ENCODE measurements at places on chromosomes 7 and 10.

DNA sequence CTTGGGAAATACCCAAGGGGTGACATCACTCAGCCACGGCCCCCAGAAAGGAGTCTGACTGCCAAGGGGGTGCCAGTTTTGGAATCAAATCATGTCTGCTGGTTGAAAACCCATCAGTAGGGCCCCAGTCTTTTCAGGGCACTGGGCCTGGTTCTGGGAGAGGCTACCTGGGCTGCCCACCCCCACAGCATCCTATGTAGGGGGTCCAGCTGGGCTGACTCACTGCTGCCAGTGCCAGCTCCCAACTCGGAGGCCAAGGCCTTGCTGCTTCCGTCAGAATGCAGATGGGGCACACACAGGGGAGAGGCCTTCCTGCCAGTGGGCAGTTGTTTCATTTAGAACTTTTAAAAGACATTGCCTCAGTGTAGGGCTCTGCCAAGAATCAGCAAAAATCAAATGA is 39.5 kb upstream of the DMBT1 start:
- DNase-seq = no peak

GRCh38 chr7:132966754-132967469 is 115.0 kb downstream of the CHCHD3 start:
- DNase-seq = no peak

GRCh38 chr7:17687361-17687760 is 252.9 kb downstream of the SNX13 start:
- no peak for DNase-seq

DNA sequence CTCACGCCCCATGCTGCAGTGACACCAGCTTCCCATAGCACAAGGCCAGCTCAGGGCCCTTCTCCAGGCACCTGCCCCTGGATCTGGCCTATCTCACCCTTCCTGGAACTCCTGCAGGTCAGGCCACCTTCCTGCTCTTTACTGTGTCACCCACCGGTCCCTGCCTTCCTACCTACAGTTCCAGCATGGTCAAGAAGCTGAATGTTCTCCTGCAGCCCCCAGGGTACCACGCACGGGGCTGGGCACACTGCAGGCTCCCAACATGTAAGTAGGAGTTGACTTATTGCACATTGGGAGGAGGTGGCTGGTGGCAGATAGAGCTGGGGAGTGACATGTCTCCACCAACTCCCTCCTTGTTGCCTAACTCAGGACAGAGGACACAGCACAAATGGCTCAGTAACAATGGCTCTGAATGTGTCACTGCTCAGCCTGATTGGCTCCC is 14.5 kb downstream of the ITPRIP start:
- DNase-seq = no peak

- peak; percentile 40 for DNase-seq
Observed at GRCh38 chr7:6221340-6222319, 50.8 kb downstream of the CYTH3 start.

- no peak for DNase-seq
Observed at GRCh38 chr7:72394016-72394415, 18.1 kb downstream of the CALN1 start.

DNA sequence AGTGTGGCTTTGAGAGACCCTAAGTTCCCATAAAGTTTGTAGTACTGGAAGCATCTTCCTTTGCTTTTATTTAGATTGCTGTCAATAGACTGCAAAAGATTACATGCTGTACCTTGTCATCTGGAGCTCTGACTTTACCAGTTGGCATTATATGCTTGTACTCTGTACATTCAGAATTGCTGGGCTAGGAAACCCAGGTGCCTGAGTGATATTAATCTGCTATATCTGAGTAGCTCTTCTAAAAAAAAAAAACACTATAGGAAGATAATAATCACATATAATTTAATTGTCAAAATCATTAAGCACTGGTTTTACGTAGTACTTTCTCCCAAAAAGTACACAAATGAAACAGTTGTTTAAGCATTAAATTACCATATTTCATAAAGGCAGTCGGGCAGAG is 12.3 kb downstream of the GATA3 start:
- DNase-seq = no peak

DNA sequence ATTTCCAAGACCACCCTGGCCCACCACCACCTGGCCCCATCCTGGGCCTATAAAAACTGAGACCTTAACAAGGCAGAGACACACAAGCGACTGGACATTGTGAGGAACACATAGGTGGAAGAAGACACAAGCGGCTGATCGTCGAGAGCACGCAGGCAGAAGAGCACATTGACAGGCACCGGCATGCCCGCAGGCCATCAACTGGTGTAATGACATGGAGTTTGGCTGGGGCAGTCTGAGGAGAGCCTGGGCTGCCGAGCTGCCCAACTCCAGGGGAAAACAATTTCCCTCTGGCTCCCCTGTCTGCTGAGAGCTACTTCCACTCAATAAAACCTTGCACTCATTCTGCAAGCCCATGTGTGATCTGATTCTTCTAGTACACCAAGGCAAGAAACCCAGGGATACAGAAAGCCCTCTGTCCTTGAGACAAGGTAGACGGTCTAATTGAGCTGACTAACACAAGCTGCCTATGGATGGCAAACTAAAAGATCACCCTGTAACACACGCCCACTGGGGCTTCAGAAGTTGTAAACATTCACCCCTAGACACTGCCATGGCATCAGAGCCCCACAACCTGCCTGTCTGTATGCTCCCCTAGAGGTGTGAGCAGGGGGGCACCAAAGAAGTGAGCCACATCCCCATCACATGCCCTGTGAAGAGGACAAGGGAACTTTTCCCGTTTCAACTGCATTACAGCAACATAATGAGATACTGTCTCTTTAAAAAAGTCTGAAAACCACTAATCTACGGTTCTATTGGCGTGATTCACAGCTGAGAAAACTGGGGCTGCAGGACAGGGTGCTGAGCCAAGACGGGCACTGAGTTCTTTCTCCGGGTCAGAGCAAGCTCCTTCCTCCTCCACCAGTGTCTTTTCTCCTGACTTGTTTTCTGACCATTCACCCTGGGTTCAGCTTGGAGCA is 18.5 kb upstream of the TNS3 start:
- DNase-seq = no peak

DNA sequence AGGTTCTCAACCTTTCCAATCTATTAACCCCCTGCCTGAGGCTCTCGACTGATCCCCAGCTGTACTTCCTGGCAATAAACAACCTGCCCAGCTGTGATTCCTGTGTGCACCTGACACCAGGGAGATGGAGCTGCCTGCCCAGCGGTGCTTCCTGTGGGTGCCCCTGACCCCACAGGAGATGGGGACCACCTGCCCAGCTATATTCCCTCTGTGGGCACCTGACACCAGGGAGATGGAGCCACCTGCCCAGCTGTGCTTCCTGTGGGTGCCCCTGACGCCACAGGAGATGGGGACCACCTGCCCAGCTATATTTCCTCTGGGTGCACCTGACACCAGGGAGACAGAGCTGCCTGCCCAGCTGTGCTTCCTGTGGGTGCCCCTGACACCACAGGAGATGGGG is 184.0 kb downstream of the DIP2C start:
- no peak for DNase-seq

DNA sequence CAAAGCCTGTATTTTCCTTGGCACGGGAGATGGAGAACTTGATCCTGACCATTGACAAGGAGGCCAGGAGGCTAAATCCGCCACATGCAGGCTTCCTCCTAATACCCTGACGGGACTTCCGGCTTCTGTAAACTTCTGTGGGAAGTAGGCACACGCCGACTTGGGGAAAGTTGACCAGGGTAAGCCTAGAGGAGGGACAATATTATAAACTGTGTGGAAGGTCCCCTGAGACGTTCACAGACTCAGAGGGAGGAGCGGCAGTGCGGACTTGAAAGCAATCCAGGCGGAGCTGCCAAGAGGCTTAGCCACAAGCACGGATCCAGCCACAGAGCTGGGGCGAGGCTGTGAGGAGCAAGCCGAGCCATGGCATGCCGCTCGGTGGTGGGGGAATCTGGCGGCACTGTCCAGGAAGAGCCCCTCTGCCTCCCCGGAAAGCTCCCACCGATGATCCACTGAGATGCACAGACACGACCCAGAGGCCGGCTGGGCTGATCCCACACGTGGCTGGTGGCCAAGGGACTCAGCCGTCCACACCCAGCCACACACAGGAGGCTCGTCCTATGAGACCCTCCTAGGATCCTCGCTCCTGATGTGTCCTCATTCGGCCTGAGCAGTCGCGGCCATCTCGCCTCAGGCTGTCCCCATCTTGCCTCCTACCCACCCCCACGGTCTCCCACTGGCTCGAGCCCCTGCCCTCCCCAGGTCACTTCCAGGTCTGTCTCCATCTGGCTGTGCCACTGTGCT is 40.0 kb upstream of the INSIG1 start:
- no peak for DNase-seq

DNA sequence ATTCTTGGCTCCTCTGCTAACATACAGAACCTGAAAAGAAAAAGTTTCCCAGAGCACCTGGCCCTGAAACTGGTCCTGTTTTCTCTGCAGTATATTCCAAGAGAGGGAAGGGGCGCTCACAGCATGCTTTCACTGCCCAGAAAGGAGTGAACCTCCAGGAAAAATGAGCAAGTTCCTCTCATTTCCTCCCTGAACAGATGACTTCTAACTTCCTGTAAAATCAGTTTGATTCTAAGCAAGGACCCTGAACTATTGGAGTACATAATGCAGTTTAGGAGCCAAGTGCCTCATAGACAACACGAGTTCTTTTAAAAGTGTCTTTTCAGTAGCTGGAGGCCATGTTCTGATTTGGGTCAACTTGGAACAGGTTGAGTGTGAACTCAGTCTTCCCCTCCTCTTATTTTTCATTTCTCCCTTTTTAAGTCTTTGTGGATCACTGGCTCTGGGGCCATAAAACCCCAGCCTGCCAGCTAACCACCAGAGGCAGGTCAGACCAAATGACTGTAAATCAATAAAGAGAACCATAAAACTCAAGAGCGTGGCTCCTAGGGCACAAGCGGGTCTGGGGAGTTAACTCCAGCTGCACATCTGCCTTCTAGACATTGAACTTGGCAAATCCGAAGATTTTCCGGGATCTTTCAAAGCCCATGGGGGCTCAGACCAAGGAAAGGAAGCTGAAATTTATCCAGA is 5.9 kb upstream of the LRRC18 start:
- DNase-seq = no peak

All from stimulated activated naive CD4-positive, alpha-beta T cell treated with Interleukin-2 at 50 U/mL for 16 hours (primary cell).